ENCODE measurements at places on chromosomes 3 and 15.
A peak's percentile ranks its signal among the peaks of the same experiment; 100 is the strongest.

DNA sequence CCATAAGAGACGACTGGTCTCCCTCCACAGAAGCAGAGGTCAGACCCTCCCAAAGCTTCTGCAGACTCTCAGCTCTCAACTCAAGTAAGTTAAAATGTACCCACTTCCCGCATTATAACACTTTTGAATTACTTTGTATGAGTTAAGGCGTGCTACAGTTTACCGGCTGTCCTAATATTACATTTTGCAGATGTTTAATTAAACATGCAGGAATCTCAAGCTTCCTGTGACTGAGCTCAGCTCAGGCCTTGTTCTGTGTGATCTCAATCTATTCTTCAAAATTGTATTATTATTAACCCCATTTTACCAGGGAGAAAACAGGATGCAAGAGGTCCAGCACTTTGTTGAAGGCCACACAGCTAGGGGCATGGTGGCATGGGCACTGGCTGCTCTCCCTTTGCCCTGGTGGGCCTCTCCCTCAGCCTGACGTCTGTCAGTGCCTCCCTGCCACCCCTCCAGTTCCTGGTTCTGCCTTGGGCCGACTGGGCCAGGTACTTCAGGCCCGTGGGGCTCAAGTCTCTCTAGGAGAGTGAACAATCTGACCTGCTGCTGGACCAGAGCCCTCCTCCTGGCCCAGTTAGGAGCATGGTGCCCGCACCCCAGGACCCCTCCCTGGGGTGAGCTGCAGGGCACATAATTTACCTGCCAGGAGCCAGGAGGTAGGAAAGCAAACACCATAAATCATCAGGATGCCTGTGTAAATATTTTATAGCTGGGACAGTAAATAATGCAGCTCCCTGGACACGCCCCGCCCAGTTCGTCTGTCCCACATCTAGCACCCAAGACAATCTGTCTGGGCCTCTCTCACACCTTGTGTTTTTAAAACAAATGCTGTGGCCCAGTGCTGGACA, 14.9 kb upstream of the RFT1 start:
- DNase-seq = no peak

DNA sequence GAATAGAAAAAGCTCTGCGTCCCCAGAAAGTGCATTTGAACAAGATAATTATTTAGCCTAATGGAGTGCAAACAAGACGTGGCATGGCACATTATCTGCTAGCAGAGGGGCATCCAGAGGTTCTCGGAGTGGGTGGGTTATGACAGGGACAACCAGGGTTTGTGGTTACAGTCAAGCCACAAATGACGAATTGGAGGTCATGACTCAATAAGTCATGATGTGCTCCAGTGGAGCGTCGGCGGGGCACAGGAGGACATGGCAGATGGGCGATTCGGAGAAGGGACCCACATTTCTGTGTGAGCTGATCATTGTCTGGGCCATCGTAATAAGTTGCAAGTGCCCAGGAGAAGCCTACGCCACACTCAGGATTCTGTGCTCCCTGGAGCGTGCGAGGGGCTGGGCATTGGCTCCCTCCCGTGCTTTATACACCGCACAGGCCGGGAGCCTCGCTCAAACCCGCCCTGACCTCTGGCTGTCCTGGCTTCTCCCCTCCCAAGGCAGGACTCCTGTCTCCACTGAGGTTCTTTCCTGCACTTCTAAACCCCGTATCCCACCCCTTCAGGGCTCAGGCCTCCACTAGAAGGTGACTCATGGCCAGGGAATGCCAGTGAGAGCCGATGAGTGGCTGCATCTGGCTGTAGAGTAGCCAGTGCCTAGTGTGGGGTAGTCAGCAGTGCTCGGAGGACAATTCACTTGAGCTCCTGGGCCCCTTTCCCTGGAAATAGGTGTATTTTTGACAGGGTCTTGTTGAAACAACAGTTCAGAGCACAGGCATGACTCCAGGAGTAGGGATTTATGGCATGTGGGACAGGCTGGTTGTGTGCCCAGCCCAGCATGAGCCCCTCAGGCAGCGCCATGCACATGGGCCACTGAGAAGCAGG, 67.4 kb downstream of the GRIP2 start:
- DNase-seq = peak; percentile 96

DNA sequence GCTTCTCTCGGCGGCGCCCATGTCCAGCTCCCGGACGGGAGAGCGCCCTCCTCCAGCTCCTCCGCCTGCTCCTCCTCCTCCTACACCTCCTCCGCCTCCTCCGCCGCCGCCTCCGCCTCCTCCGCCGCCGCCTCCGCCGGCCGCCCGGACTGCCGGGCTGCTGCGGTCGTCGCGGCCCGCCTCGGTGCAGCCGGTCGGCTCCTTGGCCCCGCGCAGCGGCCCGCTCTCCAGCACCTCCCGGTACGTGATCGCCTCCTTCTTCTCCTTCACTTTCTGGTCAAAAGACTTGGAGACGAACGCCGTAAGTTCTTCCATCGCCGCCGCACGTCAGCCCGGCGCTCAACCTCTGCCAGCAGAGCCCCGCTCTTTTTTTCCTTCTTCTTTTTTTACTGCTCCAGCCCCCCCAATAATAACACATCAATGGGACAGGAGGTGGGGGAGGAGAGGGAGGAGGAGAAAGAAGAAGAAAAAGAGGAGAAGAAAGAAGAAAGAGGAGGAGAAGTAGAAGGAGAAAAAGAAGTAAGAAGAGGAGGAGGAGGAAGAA, 438 bp downstream of the SHOX2 start:
- DNase-seq = peak; percentile 57

DNA sequence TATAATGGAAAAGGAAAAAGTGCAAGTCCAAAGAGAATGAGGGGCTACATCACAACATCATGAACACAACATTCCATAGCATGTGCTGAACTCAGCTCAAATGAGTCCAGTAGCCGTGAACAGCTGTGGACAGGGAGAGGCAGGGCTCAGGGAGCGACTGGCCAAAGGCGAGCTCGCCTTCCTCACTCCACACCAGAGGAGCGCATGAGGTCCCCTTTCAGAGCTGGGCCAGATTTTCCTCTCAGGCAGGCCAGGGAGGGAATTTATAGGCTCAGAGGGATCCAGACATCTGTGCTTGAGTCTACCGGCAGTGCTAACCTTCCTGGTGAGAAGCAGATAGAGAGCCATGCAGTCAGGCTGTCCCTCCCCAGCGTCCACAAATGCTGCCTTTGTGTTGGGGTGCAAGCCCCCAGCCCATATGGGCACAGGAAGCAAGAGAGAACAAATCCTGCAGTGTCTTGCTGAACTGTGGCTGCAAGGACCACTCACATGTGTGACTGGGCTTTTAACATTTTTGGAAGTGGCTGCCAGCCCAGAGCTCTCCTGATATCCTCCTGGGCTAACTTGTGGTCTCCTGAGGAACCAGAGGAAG, 32.5 kb downstream of the ARHGEF3 start:
- no peak for DNase-seq

- DNase-seq = no peak
These were observed 2.5 kb upstream of the GATA2 start for GRCh38 chr3:128495435-128495970.

DNA sequence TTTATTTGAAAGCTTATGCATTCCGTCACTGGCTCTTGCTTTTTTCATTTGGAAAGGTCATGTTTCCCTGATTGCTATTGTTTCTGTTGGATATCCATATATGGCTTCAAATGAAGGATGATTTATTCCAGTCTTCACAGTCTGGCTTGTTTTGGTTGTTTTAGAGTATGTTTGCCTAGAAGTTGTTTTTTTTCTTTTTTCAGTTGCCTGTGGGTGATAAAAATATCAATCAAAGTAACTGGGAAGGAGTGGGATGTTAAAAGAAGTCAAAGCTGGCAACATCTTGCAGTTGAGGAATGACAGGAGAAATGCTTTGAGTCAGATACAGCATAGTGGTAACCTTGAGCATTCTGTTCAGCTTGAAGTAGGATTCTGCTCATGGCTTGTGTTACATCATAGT, 610.5 kb downstream of the PLOD2 start:
- DNase-seq = no peak

- no peak for DNase-seq
These were observed 115.2 kb upstream of the PDZRN3 start for GRCh38 chr3:73739791-73740453.

DNA sequence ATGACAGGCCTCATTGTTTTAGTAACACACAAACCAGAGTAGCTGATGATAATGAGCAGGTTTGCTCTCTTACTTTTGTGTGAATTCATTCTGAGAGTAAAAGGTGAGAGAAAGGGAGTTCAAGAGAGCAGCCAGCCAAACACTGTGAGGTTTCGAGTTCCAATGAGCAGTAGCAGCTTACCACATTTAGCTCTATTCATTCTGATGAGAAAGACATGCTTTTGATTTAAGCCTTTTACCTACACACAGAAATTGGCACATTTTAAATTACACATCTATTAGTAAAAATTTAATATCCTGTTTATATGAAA, 28.0 kb downstream of the GLDN start:
- DNase-seq = no peak

- DNase-seq = no peak
These were observed 347.7 kb upstream of the ARPP21 start for GRCh38 chr3:35291471-35292236.

GRCh38 chr15:36501063-36501678, 78.3 kb upstream of the CDIN1 start:
- DNase-seq = peak; percentile 84

- no peak for DNase-seq
These were observed 21.5 kb upstream of the FSTL1 start for GRCh38 chr3:120472121-120472844.

- DNase-seq = peak; percentile 13
These were observed 53.0 kb upstream of the DAZL start for GRCh38 chr3:16658004-16658924.

- DNase-seq = no peak
These were observed 157.2 kb upstream of the TPRG1 start for GRCh38 chr3:189014526-189014925.

DNA sequence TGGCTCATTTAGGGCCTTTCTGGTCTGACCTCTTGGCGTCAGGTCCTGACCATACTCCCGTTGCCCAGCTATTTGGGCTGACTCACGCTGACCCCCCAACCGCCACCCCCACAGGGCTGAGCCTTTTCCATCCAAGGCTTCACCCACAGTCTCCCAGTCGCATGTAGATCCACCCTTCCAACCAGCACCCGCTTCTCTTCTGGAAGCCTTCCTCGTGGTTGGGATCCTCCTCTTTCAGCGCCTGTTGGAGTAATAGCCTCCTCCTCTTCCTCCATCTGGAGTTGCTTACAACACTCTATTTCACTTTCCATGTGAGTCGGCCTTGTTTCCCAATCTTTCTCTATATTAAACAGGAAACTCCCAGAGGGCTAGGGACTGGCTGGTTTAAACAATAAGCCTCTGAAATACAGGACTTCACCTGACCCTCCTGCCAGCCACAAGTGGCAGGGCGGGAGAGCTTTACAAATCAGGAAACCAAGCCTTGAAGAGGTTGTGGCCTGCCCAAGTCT, 2.1 kb upstream of the ALAS1 start:
- peak; percentile 85 for DNase-seq

DNA sequence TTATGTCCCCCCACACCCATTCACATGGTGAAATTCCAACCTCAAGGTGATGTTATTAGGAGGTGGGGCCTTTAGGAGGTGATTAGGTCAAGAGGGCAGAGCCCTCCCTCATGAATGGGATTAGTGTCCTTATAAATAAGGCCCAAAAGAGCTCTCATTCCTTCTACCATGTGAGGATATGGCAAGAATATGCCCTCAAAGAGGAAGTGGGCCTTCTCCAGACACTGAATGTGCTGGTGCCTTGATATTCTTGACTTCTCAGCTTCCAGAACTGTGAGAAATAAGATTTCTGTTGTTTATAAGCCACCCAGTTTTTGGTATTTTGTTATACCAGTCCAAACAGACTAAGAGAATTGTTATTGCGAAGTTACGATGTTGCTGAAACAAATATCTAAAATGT, 94.4 kb downstream of the ANKRD28 start:
- DNase-seq = no peak

- DNase-seq = no peak
These were observed 5.4 kb downstream of the VIPR1 start for GRCh38 chr3:42507761-42508335.

DNA sequence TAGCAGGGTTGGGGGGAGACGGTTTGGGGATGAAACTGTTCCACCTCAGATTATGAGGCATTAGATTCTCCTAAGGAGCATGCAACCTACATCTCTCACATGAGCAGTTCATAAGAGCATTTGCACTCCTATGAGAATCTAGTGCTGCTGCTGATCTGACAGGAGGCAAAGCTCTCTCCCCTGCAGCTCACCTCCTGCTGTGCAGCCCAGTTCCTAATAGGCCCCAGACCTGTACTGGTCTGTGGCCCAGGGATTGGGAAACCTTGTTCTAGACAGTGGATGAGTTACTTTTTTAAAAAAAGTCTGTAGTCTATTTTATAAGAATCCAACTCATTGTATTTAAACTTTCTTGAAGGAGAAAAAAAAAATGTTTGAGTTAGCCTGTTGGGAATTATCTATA, 100.0 kb downstream of the HHLA2 start:
- DNase-seq = no peak

GRCh38 chr15:34976743-34977142, 7.2 kb upstream of the AQR start:
- no peak for DNase-seq

GRCh38 chr3:172102123-172102882, 62.9 kb downstream of the FNDC3B start:
- no peak for DNase-seq

DNA sequence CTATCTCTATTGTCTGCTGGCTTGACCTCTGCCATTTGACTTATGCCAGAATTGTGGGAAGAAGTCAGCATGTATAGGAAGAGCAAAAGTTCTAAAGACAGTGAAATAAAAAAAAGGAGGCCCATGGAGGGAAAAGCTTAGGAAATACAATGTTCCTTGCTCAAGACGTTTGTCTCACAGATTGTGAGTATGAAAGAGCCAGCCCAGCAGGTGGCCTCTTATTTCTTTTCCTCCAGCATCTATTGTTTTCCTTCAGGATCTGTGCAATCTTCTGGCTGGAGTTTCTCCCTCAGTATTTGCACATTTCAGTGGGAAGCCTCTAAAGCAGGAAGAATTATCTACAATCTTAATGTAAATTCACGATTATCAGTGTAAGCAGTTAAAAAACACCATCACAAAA, 43.7 kb downstream of the ZDHHC3 start:
- DNase-seq = no peak

- DNase-seq = peak; percentile 12
These were observed 124.7 kb downstream of the NEDD4 start for GRCh38 chr15:55868707-55869106.

GRCh38 chr15:39591896-39592315, 11.0 kb downstream of the THBS1 start:
- DNase-seq = no peak

GRCh38 chr3:113013593-113013992, 22.8 kb downstream of the GTPBP8 start:
- no peak for DNase-seq

- DNase-seq = peak; percentile 33
These were observed 5.7 kb upstream of the SEMA6D start for GRCh38 chr15:47711655-47712054.

DNA sequence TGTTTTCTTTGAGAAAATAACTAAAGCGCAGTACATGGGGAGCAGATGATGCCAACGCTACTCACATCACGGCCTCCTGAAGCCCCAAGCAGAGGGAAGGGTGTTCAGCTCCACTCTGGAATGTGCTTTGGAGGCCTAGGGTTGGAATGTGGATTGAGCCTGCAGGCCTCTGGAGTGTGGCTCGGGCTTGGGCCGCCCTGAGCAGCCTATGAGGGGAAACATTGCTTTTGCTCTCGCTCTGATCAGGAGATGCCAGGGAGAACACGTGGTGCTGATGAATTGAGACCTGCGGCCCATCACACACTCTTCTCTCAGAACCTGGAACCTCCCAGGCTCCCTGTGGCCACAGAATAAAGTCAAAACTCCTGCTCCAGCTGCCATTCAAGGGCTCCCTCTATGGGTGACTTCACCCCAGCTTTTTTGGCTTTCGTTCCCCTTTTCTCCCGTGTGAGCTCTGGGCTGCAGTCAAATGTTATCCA, 23.3 kb downstream of the CCDC13 start:
- peak; percentile 24 for DNase-seq

GRCh38 chr3:184145111-184145524, 10.0 kb downstream of the EIF2B5 start:
- peak; percentile 70 for DNase-seq

Measured in fibroblast of mammary gland (primary cell).